ENCODE measurements at places on chromosomes 5 and 9.

- no peak for DNase-seq
These were observed 29.2 kb downstream of the HOMER1 start for GRCh38 chr5:79484731-79485130.

- no peak for DNase-seq
These were observed 128.1 kb upstream of the TRIM32 start for GRCh38 chr9:116558818-116559540.

DNA sequence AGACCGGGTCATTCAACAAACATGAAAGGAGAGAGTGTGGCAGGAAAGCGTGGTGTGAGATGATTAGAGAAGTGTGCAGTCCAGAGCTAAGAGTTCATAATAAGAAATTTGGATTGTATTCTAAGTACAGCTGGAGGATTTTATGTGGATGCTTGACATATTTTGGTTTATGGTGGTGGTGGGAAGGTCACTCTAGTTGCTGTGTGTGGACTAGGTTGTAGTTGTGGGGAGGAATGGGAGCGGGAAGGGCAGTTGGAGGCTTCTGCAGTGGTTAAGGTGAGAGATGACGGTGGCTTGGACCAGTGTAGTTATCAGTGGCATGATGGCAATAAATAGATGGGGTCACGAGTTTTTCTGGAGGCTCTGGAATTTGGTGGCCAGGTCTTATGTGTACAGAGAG is 45.7 kb upstream of the GPR151 start:
- DNase-seq = no peak

- no peak for DNase-seq
These were observed 60.6 kb downstream of the FAM174A start for GRCh38 chr5:100595812-100596173.

DNA sequence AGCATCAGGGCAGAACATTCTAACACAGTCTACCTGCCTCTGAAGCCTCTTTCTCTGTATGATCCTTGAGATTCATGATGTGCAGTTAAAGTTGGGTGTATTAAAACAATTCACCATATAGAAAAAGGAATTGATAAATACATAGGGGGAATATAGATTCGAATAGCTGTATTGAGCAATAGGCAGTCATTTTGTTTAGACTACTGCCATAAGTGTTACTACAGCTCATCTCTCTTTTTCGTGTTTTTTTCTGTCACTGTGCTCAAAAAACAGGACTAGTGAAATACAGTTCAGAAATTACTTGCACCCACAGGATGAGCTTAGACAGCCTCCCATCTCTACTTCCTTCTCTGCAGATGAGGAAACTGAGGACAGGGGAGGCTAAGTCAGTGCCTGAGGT is 144.6 kb upstream of the FBN2 start:
- DNase-seq = no peak

DNA sequence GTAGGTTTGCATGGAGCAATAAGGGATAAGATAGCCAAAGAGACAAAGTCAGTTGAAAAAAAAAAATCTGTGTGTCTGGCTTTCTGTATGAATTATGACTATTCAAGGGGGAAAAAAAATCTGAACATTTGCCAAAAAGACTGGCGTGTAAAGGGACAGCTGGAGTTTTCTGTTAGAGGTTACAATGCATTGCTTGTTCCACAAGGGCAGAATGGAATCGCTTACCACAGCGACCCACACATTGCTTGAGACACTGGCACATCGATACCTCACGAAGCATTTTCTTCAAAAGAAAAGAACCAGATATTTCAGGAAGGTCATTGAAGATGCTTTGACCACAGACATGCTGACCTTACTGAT is 327.8 kb downstream of the TMEM167A start:
- no peak for DNase-seq

DNA sequence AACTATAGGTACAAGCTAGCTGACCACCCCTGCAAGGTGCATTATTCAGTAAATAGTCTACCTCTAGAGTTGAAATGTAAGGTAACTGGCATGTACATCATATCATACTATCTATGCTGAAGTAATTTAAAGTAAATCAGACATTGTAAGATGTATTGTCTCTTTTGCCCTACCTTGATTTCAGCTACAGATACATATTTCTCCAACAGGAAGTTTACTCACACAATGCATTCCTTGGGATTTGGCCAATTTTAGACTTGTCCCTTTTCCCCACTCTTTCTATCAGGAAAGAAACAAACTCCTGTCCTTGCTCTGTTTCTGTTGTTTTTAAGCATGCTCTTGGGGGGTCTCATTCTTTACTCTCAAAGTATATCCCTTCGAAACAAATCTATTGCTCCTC is 58.5 kb upstream of the TSLP start:
- DNase-seq = no peak

GRCh38 chr9:18905883-18906629 is 127.0 kb downstream of the SAXO1 start:
- DNase-seq = no peak

- no peak for DNase-seq
These were observed 19.0 kb downstream of the NEURL1B start for GRCh38 chr5:172659909-172660628.

DNA sequence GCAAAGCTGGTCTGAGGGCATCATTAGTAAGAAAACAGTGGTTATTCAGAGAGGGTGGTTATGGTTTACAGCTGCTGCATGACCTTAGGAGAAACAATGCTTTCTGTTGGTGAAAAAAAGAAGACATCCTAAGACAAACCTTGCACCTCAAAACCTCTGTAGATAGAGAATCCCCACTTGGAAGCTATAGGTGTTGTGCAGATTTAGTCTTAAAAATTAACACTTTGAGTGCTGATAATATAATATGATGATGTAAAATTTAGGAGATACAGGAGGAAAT is 1.4 kb upstream of the PTTG1 start:
- DNase-seq = no peak

GRCh38 chr5:74464512-74465209 is 175.9 kb downstream of the ENC1 start:
- no peak for DNase-seq

GRCh38 chr5:55551358-55551757 is 16.6 kb upstream of the PLPP1 start:
- no peak for DNase-seq

- DNase-seq = no peak
These were observed 70.5 kb downstream of the MED27 start for GRCh38 chr9:132008855-132009812.

- no peak for DNase-seq
These were observed 63.2 kb downstream of the PRRT1B start for GRCh38 chr9:131608493-131609037.

- no peak for DNase-seq
These were observed 419.9 kb downstream of the CCDC171 start for GRCh38 chr9:15972760-15973159.

DNA sequence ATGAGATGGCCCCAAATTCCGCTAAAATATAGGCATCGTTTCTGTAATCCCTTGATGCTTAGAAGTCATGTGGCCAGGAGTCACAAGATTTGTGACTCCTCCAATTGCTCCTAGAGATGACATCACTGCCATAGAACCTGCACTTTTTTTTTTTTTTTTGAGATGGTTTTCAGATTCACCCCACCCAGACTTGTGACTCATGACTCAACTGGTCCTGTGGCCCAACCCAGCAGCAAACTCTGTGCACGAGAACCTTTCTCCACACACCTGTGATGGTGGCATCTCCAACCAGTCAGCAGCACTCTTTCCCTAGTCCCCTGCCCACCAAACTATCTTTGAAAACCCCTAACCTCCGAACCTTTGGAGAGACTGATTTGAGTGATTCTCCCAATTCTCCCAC is 414.0 kb downstream of the MED10 start:
- no peak for DNase-seq

- DNase-seq = no peak
These were observed 8.0 kb upstream of the SPATA31D1 start for GRCh38 chr9:81980568-81980967.

GRCh38 chr9:26262421-26263107 is 584.3 kb upstream of the TUSC1 start:
- DNase-seq = no peak

GRCh38 chr5:6495433-6496206 is 47.0 kb downstream of the UBE2QL1 start:
- no peak for DNase-seq

DNA sequence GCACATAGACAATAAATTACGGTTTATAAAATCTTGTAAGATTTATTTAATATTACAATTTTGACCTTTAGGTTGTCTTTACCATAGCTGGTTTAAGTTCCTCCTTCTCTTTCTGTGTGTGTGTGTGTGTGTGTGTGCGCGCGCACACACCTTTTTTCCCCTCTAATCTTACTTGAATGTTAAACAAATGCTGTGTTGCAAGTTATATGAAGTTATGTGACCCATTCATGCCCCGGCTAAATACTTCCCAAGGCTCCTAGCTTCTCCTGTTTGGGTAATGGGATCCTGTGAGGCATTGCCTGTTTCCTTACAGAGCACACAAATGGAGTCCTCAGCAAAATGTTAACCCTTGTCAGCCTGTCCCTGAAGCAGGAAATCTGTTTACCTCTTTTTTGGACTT is 125.6 kb upstream of the ZNF608 start:
- no peak for DNase-seq

DNA sequence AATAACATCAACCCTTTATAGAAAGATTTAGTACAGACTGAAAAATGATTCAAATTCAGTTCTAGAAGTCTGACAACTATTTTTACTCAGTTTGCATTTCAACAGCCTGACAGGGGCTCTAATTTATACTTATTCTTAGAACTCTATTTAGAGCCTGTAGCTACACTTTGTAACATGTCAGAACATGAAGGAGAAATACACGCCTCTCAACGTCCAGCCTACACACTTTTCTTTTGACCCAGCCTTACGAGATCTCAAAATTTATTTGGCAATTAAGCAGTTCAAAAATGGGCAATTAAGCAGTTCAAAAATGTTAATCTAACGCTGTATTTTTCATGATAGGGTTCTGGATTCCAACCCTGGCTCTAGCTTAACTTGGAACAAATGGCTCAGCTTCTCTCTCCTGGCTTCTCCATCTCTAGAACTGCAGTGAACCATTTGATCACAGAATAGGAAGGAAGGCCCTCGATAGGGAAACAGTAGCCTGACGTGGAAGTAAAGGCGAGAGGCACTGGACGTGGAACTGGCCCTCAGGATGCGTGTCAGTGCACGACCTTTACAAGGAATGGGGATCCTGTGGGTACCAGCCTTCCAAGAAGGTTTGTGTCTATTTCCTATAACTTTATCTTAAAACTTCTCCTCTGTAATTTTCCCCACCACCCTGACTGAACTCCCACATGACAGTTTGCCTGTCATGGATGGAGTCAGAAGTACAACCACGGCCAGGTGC is 66.4 kb downstream of the PRRT1B start:
- DNase-seq = no peak

GRCh38 chr5:84202136-84202535 is 182.5 kb downstream of the EDIL3 start:
- DNase-seq = no peak

DNA sequence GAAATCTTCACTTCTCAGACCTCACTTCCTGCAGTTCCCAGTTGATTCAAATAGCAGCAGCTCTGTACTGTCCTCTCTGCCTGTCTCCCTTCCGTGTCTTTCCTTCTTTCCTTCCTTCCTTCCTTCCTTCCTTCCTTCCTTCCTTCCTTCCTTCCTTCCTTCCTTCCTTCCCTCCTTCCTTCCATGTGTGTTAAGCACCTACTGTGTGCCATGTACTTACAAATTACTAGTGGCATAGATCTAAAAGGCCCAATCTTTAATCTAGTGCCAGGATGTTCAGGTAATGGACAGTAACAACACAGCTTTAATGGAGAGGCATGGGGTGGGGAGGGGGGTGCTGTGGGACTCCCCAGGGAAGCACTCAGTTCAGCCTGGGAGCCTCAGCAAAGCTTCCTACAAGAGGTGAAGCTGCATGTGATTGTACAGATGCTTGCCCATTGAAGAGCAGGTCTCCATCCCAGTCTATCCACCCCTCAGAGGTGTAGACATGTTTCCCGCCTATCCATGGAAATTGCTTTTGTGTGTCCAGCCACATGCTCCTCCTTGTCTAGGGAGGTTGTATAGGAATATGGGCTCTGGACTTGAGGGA is 106.0 kb downstream of the RGS3 start:
- no peak for DNase-seq

- DNase-seq = no peak
These were observed 66.8 kb downstream of the RASGEF1C start for GRCh38 chr5:180142021-180142765.

- no peak for DNase-seq
These were observed 141.5 kb downstream of the TSSK1B start for GRCh38 chr5:113293068-113293974.

- no peak for DNase-seq
These were observed 3.1 kb downstream of the CXXC5 start for GRCh38 chr5:139651043-139651834.

DNA sequence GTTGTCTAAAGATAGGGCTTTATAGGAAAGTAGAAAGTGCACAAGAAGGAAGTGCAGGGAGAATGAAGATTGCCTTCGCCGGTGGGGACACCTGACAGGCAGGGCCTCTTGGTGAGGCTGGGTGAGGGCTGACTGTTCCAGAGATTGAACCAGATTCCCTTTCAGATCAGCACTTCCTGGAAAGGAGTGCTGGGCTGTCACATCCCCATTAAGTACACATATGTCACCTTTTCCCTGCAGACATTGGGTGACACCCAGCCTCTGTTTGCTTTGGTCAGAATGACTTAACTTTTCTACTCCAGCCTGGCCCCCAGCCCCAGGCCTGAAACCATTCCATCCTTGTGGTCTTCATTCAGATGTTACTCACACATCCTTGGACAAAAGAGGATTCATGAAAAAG is 7.4 kb upstream of the SHROOM1 start:
- DNase-seq = no peak

All from central memory CD4-positive, alpha-beta T cell (primary cell).